ENCODE measurements at places on chromosomes 5 and 9.

DNA sequence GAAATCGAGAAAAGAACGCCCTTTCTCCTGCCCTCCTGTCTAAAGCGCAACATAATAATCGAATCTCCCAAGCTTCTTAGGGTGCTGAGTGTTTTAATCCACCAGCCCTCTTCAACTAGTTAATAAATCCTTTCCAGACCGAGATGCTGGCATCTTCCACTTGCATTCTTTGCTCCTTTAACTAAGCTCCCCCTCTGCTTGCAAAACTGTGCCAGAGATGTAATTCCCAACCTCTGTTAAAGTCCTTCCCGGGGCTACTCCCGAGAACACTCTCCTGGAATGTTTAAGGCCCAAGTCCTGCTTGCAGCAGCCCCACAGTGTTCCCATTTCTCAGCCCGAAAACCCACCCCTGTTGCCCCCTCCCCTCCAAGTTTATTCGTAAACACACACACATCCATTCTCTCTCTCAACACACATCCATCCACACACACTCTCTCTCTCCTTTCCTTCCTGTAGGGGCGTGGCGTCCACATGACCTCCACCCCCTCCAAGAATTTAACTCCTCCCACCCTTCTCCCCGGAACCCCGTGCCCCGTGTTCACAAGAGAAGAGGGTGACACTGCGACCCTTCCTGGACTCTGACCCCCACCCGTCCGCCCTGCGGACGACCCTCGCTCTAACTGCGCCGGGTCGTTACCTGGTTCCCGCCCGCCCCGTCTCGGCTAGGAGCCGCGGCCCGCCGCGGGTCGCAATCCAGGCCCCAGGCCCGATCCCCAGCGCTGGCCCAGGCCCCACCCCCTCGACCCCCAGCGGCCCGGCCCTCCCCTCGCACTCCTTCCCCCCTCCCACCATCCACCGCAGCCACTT is 7.0 kb upstream of the MGAT1 start:
- peak; percentile 97 for DNase-seq

DNA sequence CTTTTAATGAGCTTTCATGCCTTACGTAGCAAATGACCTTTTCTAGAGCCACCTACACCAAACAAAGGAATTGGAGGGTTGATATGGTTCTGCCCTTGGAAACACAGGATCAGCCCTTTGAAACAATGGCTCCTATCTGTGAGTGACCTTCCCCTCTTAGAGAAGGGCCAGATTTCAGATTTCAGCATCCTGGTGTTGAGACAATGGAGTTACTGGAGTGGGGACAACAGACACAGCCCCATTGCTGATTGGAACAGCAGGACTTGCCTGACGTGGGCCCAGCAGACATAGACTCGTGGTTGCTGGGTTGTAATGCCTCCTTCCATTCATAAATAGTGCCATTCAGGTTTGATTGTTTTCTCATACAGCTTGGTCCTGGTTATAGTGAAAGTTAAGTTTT is 96.0 kb downstream of the GALNT10 start:
- DNase-seq = no peak

GRCh38 chr9:128642675-128643245 is 13.9 kb downstream of the DYNC2I2 start:
- no peak for DNase-seq

GRCh38 chr5:72651109-72651508 is 143.9 kb upstream of the ZNF366 start:
- no peak for DNase-seq

- DNase-seq = no peak
These were observed 316.3 kb upstream of the PANK3 start for GRCh38 chr5:168895295-168896071.

GRCh38 chr5:113922343-113922742 is 408.8 kb downstream of the YTHDC2 start:
- no peak for DNase-seq

DNA sequence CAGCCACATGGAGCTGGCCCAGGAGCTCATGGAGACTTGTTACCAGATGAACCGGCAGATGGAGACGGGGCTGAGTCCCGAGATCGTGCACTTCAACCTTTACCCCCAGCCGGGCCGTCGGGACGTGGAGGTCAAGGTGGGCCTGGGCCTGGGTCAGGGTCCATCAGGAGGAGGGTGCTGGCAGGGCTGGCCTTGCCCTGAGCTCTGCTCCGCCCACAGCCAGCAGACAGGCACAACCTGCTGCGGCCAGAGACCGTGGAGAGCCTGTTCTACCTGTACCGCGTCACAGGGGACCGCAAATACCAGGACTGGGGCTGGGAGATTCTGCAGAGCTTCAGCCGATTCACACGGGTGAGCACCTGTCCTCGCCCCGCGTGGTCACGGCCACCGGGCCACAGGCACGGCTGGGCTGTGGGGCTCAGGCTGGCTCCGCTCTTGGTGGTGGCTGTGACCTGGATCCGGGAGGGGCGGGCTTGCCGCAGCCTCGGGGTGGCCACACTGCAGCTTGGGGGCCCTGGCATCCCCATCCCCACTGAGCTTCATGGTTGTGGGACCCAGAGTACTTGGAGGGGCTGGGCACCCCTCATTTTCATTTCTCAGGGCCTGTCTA is 7.1 kb downstream of the DPP7 start:
- DNase-seq = no peak

GRCh38 chr5:73378070-73378469 is 70.5 kb downstream of the FOXD1 start:
- DNase-seq = no peak

- DNase-seq = no peak
These were observed 29.3 kb downstream of the ASS1 start for GRCh38 chr9:130474106-130474505.

DNA sequence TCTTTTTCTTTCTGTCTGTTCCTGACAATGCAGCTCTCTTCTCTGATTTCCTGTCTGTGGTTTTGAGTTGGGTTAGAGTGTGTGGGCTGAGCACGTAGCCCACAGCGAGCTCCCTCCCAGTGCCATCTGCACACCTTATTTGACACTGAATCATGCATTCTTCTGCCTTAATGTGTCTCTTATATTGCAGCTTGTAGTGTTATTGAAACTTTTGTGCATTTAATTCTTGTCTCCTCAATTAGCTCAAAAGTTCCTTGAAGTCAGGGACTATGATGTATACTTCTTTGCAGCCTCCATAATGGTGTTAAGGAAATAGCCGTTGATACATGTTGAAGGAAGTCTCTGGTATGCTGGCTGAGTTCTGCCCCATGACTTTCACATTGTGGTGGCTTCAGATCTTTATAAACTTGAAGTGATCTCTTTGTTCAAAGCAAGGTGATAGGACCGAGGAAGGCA is 576.2 kb upstream of the CLINT1 start:
- DNase-seq = peak; percentile 69

All from activated CD4-positive, alpha-beta T cell treated with anti-CD3 and anti-CD28 coated beads for 36 hours (primary cell).